Activated naive CD4-positive, alpha-beta T cell treated with anti-CD3 and anti-CD28 coated beads, Interleukin-2, amount 50 U/mL, for 72 hours (primary cell): ENCODE measurements at places on chromosomes 1 and 21.

DNA sequence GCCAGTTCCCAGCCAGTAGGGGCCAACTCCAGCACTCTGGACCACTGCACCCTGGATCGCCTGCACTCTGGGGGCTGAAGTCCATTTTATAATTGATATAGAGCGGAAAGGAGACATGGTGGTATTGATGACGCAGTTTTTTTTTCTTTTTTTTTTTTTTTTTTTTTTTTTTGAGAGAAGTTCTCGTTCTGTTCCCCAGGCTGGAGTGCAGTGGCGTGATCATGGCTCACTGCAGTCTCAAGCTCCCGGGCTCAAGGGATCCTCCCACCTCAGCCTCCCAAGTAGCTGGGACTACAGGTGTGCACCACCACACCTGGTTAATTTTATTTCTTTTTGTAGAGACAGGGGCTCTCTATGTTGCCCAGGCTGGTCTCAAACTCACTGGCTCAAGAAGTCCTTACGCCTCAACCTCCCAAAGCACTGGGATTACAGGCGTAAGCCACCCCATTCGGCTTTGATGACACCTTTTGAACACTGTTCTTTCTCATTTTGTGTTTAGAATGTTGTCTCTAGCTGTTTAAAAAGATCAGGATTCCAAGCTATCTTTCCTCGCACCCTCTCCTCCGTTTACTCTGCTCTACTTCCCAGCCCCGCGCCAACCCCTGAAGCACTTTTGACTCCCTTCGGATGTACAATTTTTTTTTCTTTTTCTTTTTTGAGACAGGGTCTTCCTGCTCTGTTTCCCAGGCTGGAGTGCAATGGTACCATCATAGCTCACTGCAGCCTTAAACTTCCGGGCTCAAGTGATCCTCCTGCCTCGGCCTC lies 960 bp downstream of the MX2 start:
- DNase-seq: no peak

- DNase-seq: no peak
These were observed 25.7 kb upstream of the DEGS1 start for GRCh38 chr1:224157316-224157715.

DNA sequence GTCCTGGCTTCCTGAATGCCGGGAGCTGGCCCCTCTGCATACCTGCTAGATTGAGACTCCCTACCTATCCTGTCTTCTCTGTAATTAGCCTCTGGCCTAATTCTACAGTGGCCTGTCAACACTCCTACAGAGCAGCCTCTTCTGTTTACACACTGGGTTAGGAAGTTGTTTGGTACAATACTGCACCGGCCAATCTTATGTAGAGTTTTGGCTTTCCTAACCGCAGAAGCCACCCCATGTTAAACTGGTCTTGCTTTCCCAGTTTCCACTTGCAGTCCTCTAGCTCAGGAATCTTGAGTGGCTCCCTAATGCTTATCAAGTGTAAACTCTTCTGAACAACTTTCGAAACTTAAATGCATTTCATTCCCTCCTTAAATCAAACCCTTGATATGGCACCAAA lies 42.8 kb downstream of the DPH5 start:
- DNase-seq: no peak

- DNase-seq: no peak
These were observed 69.6 kb downstream of the PGM1 start for GRCh38 chr1:63662841-63663240.

GRCh38 chr1:66168948-66169671 lies 364.8 kb upstream of the SGIP1 start:
- peak; percentile 11 for DNase-seq

DNA sequence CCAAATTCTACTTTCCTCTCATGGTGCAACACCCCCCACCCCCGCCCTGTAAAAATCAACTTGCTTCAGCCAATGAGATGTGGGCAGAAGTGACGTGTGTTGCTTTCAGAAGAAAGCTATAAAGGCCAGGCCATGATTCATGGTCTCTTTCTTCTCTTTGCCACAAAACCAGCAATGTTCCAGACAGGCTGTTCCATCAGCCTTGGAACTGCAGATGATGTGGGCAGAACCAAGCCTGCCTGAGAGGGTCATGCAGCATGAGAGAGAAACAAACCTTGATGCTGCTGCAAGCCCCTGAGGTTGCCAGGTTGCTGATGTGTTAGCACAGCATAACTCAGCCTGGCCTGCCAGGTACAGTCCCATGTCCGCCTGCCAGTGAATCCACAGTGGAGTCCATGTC lies 41.8 kb downstream of the MIS18A start:
- no peak for DNase-seq

- DNase-seq: no peak
These were observed 20.0 kb upstream of the PROK1 start for GRCh38 chr1:110430901-110431300.

GRCh38 chr1:110176299-110176956 lies 26.1 kb downstream of the SLC6A17 start:
- no peak for DNase-seq

- DNase-seq: no peak
These were observed 27.7 kb downstream of the MYOG start for GRCh38 chr1:203057911-203058675.

DNA sequence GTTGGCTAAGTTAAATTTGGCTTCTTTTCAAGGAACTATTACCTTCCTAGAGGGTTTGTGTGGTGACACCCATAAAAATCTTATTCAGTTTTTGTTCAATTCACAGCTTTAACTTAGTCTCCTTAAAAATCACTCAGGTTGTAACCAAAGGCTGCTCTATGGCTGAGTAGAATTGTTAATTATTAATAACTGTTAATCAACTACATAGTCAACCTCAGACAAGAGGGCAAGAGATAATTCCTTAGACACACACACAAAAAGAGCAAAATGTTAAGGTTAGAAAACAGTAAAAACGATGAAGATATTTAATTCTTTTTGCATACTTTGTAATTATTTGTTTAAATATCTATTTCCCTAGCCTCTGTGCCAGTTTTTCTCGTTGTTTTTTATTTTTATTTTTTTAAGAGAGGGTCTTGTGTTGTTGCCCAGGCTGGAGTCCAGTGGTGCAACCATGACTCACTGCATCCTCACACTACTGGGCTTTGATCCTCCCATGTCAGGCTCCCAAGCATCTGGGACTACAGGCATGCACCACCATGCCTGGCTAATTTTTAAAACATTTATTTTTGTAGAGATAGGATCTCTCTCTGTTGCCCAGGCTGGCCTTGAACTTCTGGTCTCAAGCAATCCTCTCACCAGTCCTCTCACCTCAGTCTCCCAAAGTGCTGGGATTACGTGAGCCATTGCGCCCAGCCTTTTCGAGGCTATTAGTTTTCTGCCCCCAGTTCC lies 215.2 kb downstream of the DISC1 start:
- no peak for DNase-seq

GRCh38 chr1:203175237-203175826 lies at the start of gene MYBPH:
TSS of gene MYBPH (minus strand) at chr1:203175826. CDS start at chr1:203175755, 71 bp downstream.
- DNase-seq: no peak

- no peak for DNase-seq
These were observed 437.4 kb downstream of the NUF2 start for GRCh38 chr1:163758977-163759670.

- no peak for DNase-seq
These were observed 40.7 kb downstream of the VTCN1 start for GRCh38 chr1:117169871-117170596.

GRCh38 chr1:150366416-150367296 lies 2.7 kb downstream of the RPRD2 start:
- DNase-seq: no peak

- no peak for DNase-seq
These were observed 32.8 kb downstream of the LHX4 start for GRCh38 chr1:180262628-180263488.

DNA sequence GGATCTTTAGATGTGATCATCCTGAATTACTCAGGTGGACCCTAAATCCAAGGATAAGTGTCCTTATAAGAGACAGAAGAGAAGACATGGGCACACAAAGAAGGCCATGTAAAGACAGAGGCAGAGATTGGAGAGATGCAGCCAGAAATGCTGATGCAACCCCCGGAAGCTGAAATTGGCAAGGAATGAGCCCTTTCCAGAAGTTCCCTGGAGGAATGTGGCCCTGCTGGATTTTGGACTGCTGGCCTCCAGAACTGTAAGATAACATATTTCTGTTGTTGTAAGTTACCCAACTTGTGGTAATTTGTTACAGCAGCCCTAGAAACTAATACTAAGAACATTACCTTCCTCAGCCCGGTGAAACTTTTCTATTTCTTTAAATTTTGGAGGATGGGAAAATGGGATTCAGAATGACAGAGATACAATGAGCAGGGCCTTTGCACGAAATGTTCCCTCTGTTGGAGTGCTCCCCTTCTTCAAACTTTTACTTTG lies 11.2 kb upstream of the PLPP3 start:
- no peak for DNase-seq

DNA sequence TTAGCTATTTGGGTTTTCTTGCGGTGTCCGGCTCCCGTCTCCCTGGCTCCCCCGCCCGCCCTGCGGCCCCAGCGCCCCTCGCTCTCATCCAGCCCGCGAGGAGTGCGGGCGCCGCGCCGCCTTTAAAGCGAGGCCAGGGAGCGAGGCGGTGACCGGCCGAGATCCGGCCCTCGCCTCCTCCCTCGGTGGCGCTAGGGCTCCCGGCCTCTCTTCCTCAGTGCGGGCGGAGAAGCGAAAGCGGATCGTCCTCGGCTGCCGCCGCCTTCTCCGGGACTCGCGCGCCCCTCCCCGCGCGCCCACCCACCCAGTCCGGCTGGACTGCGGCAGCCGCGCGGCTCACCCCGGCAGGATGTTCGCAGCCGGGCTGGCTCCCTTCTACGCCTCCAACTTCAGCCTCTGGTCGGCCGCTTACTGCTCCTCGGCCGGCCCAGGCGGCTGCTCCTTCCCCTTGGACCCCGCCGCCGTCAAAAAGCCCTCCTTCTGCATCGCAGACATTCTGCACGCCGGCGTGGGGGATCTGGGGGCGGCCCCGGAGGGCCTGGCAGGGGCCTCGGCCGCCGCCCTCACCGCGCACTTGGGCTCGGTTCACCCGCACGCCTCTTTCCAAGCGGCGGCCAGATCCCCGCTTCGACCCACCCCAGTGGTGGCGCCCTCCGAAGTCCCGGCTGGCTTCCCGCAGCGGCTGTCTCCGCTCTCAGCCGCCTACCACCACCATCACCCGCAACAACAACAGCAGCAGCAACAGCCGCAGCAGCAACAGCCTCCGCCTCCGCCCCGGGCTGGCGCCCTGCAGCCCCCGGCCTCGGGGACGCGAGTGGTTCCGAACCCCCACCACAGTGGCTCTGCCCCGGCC lies 492 bp downstream of the HLX start:
- DNase-seq: no peak

- DNase-seq: no peak
These were observed 30.0 kb upstream of the ACP6 start for GRCh38 chr1:147700042-147701006.

DNA sequence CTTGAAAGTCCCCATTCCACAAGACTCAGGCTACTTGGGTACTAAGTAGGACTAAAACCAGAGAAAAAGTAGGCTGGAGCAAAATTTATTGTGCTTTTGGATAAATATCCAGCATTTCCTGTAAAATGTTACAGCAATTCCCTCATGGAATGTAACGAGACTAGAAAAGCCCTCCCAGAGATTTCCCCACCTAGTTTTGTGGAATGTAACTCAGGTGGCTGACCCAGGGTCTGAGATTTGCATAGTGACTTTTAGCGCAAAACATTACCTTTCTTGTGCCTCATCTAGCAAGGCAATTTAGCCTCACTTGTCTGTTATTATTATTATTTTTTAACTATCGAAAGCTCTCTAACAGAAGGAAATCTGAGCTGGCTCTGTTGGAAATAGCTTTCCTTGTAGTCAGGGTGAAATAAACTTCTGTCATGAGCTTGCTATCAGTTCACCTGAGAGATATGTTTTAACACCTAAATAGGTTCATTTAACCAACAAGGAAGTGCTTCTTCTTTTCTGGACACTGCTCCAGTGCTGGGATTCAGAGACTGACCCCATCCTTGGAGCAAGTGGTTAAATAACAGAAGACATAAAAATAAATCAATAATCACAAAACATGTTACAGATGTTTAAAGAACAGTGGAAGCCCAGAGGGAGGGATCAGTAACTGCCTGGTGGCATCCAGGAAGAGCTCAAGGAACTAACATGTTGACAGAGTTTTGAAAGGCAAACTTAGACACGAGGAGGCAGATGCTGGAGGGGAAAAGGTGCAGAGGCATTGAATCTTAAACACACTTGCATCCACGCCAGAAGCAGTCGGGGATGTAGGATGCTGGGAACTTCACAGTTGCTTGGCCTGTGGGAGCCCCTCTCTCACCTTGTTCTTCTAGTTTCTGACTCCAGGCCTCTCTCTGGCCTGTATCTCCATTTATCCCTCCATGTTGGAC lies 68.3 kb upstream of the RHOU start:
- no peak for DNase-seq

DNA sequence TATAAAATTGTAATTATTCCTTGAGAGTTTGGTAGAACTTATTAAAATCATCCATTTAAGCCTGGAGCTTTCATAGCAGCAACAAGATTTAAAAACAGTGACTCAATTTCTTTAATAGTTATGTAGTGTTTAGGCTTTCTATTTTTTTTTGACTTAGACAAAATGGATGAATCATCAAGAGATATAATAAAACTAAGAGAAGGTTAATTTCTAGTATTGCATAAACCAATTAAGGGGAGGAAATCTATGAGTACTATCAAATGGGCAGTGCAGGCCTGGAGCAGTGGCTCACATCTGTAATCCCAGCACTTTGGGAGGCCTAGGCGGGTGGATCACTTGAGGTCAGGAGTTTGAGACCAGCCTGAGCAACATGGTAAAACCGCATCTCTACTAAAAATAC lies 416.3 kb upstream of the USP24 start:
- no peak for DNase-seq

GRCh38 chr1:54095546-54096226 lies 42.3 kb downstream of the TCEANC2 start:
- DNase-seq: no peak

DNA sequence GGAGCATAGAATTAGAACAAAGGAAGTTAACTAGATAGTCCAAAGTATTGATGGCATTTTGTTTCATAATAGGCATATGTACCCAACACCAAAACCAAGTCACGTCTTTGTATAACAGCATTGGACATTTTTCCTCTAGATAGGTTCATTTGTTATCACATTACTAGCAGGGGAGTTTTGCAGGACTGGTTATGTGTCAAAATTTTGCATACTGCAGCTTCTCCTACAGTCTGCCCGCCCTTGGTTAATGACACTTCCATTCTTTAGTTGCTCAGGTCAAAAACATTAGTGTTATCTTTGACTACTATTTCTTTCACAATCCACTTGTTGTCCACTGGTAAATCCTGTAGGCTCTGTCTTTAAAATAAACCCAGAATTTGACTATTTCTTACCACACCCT lies 8.9 kb downstream of the CAPZA1 start:
- no peak for DNase-seq

DNA sequence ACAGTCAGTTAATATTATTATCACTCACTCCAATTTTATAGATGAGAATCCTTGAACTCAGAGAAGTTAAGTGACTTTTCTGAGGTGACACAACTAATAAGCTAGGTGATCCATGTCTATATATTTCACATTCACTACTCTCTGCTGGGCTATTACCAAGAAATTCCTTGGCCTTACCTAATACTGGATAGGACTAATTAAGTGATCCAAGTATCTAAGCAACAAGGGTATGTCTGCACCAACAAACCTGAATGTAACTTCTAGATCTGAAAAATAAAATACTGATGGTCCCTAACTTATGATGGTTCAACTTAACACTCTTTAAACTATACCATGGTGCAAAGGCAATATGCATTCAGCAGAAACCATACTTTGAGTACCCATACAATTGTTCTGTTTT lies 14.8 kb upstream of the CASQ2 start:
- DNase-seq: no peak
